ENCODE measurements at places on chromosomes 3 and 15.

DNA sequence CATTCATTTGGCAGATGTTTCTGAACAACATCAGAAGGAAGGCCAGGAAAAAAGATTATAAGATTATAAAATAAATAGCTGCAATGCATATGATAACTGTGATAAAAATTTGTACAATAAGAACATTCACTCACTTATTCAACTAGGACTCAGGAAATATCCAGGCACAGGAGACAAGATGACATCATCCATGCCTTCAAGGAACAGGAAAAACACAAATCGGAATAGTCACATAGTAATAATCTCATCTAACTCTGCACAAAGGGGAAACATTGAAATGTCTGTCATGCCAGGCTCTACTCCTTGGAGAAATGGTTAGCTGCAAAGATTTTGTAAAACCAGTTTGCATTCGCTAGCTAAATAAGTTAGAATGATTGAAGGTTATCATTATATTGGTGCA is 233.5 kb upstream of the AGTR1 start:
- DNase-seq: no peak

- DNase-seq: no peak
These were observed 199.5 kb downstream of the GOLGA6L6 start for GRCh38 chr15:20341901-20342600.

DNA sequence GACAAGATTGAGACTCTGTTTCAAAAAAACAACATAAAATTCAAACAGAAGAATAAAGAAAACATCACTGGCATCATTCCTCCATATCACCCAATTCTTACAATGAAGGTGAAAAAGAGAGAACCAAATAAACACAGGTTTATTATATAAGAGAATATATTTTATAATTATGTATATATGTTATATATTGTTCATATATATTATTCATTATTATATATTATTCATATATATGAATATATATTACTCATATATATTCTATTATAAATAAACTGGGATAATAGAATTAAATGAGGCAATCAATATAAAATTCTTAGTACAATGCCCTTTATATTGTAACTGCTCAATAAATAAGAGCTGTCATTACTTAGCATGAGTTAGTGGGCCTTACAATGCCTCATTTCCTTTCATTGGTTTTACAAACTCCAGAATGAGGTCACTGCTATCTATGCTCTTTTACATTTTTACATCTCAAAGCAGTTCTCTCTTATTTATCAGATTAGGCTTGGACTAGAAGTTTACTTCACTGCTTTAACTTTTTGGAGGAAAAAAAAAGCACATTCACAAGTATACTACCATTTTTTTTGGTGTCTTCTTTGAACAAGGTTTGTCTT is 135.5 kb upstream of the TTC14 start:
- DNase-seq: no peak

GRCh38 chr15:39888243-39888642 is 31.8 kb downstream of the GPR176 start:
- no peak for DNase-seq

- DNase-seq: no peak
These were observed 22.1 kb upstream of the TJP1 start for GRCh38 chr15:29844290-29844903.

DNA sequence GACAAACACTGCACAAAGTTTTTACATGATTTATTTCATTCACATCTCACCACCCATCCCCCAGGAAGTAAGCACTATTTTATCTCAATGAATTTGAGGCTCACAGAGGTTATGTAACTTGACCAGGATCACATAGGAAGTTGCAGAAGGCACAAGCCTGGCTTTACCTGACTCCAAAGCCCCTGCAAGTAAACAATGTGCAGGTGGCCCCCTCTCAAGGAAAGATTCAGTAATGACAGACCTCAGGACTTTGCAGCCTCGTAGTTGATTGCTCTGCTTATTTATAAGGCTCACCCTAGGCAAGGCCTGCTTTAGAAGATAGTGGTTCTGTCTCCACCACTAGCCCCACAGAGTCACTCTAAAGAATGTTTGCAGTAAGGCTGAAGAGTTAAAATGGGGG is 79.8 kb upstream of the MDFIC2 start:
- no peak for DNase-seq

GRCh38 chr15:43538091-43538490 is 20.7 kb downstream of the MAP1A start:
- DNase-seq: no peak

All from activated T-cell treated with anti-CD3 and anti-CD28 coated beads for 48 hours (primary cell).